ENCODE measurements at places on chromosomes 12 and 14.

DNA sequence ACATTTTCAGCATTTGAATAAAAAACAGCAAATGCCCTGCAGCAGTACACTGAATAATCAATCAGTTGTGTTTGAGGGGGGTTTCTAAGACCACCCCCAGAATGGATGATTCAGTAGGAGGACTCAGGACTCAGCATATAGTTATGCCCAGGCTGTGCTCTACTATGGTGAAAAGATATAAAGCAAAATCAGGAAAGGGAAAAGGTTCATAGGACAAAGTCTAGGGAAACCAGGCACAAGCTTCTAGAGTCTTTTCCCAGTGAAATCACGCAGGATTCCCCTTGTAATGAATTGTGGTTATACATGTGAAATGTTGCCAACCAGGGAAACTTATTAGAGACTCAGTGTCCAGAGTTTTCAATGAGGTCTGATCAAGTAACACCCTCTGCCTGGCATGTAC is 25.0 kb upstream of the SLC17A8 start:
- no peak for DNase-seq

DNA sequence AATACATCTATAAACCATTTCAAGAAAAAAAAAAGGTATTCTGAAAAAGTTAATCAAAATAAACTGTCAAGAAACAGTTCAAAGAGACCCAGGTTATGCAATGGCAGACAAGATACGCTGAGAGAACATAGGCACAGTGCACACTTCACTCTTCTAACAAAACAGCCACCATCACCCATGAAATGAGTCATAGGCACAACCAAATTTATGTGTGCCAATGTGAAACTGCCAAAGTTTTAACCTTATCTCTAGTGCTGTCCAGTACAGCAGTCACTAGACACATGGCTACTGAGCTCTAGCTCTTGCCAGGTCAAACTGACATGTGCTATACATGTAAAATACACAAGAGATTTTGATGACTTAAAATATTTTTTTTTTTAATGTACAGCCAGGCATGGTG is 1.4 kb downstream of the CEP128 start:
- DNase-seq, result no peak

DNA sequence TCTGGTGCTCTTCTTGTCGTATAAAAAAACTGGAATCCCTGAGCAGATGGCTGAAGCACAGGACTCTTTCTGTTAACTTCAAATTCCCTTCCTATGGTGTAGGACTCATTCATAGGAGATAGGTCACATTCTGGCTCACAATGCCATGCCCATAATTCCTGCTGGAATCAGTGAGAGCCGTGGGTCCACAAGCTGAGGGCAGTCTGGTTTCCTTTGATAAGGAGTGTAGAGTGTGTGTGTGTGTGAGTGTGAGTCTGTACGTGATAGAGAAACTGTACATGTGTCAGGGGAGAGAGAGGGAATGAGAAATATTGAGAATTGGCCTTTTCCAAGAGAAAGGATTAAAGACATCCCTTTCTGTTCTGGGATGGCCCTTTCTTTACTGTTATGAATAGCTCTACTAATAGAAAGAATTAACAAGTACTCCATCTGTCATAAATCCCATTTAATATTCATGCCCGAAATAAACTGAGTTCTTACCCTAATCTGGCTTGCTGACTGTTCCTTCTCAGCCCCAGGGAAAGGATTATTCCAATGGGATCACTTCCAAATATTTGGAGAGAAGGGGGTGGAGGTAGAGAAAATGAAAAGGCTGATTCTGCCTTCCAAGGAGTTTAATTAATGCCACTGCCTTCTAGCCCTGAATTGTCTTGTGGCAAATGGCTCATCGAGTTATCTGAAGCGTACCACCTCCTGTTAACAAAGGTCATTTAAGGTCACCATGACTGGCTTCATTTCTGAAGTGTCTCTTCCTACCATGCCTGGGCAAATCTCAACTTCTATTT is 79.0 kb downstream of the TMX1 start:
- no peak for DNase-seq

GRCh38 chr12:1050059-1050707 is 59.2 kb downstream of the ERC1 start:
- no peak for DNase-seq

DNA sequence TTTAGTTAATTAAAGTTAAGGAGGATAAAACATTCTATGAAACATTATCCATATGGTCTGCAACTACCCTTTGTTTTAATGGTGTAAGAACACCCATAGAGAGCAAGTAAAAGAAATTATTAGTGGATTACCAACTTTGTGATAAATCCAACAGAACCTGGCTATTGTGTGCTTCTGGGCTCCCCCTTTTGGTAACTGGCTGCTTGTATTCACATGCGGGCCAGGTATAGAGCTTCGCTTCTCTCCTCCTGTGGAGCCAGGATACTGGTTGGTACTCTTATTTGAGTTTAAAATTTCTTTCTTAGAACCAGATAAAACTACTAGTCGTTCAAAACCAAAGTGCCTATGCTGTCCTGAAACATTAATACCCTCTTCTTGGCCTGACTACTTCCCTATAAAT is 81.0 kb downstream of the PTPRR start:
- no peak for DNase-seq

Measured in fibroblast of mammary gland (primary cell).